ENCODE measurements at places on chromosomes 2 and 18.

DNA sequence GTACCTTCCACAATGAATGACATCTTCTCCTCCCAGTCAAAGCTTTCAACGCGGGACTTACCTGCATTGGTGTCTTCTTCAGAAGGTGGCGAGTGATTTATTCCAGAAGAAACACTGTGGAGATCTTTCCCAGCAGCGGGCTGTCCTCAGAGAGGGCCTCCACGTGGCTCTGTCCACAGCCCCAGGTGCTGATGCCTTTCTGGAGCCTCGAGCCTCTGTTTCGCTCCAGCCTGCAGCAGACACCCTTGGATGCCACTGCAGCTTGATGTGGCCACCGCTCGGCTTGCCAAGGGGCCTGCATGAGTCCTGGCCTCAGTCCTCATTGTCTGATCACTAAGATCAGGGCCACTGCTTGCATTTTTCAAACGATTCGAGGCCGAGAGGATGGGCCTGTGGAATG, 46.6 kb upstream of the GALR1 start:
- no peak for DNase-seq

DNA sequence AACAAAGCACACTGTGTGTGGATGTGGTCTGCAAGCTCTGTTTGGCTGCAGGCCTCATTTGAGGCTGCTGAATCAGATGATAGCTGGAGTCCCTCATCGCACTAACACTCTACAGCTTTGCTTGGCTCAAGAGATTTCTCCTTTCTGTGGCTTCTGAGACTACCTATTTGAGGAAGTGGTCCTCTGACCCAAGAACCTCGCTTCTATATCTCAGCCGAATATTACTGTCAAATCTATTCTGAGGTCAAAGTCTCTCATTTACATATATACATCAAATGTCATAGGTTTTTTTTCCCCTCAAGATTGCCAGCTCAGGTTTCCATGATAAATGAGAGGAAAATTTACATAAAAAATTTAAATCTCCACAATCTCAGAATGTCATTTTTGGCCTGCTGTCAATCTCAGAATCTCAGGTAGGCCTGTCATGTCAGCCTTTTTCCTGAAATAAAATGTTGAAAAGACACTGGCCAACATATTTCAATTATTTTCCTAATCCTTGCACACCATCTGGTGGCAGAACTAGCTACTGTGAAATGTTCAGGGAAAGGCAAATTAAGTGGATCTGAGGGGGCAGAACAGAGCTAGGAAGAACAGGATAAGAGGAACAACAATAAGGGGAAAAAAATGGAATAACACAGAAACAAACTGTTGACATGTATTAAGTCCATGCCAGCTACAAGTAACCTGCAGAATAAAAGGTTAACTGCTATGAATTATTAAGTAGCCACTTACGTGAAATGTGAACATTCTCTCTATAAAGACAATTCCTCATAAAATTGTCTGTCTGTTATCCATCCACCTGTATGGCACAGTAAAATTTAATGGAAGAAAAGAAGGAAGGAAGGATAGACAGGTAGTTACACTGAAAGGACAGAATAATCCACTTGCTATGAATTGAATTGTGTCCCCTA, 39.3 kb downstream of the AP1S3 start:
- DNase-seq = no peak

DNA sequence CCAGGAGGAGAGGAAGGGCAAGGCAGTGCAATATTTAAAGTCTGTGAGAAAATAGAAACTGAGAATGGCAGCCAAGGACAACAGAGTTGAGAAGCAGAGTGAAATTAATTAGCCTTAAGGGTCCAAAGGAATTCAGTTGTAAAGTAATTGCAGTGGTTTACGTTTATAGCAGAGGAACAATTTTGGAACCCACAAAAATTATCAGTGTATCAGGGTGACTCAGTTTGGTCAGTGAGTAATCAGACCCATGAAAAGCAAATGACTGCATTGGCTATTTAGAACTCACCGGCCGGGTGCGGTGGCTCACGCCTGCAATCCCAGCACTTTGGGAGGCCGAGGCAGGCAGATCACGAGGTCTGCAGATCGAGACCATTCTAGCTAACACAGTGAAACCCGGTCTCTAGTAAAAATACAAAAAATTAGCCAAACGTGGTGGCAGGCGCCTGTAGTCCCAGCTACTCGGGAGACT, 245.8 kb upstream of the SLC39A10 start:
- no peak for DNase-seq

- no peak for DNase-seq
These were observed 301.0 kb upstream of the KLHL29 start for GRCh38 chr2:23083966-23084365.

DNA sequence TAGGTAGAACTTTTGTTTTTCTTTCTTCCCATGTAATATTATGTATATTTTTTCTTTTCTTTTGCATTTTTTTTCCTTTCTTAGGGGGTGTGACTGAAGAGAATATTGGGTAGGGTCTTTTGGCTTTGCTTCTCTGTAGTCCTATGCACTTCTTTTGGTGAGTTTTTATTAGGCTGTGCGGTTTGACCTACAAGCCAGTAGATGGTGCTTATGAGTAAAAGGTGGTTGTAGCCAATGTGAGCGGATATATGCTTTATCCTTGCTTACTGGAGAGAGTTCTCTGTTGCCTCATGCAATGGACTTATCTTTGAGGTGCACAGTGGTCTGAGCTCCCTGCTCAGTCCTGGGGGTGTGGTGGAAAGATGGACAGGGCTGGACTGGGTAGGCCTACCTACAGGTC, 52.7 kb downstream of the DSEL start:
- DNase-seq = no peak

DNA sequence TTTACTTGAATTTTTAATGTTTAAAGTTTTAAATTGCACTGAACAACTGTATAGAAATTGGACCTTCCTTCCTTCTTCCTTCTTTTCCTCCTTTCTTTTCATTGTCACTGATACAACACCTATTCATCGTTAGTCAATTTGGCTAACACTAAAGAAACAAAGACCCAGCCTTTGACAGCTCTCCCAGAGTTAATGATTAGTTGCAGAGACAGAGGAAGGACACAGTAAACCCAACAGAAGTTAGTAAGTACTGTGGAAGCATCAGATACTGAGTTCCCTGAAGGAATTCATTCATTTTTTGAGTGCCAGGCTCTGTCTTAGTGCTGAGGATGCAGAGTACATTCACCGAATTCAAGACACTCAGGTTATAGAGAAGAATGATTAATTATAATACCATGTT, 77.9 kb upstream of the RAB27B start:
- no peak for DNase-seq

DNA sequence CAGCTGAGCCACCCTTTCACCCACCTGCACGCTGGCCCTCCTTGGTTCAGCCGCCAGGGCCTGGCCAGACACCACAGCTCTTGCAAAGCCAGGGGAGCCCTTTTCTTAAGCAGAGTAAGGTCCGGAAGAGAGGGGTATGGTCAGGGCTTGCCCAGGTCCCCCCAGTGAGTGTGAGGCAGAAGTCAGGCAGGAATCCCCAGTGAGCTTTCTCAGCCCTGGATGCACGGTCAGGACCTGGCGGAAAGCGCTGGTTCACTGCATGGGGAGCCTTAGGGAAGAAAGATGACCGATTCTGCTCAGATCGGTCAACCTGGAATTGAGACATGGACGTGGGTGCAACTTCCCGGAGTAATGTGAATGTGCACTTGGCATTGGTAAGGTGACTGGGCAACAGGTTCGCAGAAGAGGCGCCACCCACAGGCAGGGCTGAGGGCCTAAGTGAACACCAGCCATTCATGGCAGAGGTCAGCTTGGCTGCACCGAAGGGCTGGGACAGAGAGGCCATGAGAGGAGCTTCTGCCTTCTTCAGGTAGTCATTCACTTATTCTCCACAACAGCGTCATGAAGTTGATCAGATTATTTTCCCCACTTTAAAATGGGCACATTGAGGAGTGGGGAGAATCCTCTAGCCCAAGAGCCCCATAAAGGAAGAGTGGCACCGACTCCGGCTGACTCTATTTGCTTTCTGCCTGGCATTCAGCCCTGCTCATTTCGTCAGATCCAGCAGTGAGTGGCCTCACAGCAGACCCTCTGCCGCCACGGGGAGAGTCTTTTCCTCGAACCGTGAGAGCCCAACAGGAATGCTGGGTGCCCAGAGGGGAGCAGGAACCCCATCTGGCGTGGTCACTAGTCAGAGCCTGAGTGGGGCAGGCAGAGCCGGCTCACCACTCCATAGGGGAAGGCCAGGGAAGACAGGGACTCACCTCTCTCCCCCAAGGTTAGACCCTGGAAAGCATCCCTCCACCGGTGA, 35.8 kb downstream of the SCTR start:
- DNase-seq = no peak

GRCh38 chr18:70334728-70335329, 46.0 kb downstream of the SOCS6 start:
- DNase-seq = no peak

GRCh38 chr2:240888130-240888889, 7.6 kb downstream of the MAB21L4 start:
- DNase-seq = no peak

All from activated CD4-positive, alpha-beta T cell treated with anti-CD3 and anti-CD28 coated beads, Interleukin-2, amount 50 U/mL, for 4 hours (primary cell).